Lung microvascular endothelial cell (primary cell): ENCODE measurements at places on chromosomes 2 and 18. TPM values are rescaled to one million over a fixed set of nuclear protein-coding genes. Genes with fewer than 3 reads are reported as not detected.

- DNase-seq: no peak
Observed at GRCh38 chr2:26884486-26884885, 36.6 kb downstream of the DPYSL5 start.

DNA sequence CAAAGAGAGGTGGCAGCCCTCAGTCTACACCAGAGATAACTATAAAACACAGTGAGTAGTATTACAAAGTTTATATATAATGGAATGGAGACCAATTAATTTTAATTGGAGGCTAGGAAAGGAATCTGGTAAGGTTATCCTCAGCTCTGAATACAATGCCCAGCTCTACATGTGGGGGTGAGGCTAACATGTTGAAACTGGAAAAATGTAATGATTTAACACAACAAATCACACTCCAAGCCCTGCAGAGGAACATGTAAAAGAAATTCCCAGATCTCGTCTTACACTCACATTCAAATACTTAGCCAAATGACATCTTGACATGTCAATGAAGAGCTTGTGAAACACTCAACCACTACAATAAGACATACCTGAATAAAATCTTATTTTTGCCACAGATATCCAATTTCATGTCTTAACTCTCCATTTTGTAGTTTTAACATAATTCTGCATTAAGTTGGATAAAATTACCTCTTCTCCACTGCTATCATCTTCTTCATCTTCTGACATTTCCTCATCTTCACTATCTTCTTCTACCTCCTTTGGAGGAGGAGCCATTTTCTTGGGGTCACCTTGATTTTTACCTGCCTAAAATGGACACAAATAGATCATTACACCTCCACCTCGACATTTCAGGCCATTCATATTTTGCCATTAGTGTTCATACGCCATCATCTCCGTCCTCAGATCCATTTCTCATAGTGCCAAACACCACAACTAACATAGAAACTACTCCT, 1.4 kb downstream of the NCL start:
- DNase-seq: no peak

DNA sequence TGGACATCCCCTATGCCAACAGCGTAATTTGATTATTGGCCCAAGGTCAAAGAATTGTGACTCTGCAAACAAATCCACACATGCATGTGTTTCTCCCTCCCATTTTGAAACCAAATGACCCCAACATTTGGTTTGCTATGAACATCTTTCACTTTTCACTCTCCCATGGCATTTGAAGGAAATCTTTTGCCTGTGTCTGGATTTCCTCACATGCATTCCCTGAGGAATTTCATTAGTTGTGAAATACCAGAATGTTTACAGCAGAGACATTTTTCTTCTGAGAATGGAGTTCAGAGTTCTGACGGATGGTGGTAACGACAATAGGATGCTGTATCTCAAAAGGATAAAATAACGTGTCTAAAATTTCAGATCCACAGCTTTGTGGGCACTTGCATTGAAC, 60.3 kb upstream of the LMAN1 start:
- DNase-seq: no peak

- DNase-seq: no peak
Observed at GRCh38 chr2:99600981-99601651, 111.3 kb upstream of the REV1 start.

DNA sequence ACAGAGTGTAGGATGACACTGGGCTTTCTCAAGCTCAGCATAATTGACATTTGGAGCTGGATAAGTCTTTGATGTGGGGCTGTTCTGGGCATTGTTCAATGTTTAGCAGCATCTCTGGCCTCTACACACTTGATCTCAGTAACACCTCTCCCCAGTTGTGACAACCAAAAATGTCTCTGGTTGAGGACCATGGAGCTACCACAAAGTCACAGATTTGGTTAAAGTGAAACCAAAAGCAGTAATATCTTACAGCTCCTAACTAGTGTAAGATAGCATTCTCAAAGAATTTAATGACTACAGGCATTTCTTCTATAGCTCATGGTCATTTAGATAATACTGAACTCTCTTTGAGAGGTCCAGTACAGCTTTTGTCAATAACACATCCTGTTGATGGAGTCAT, 23.4 kb upstream of the PAX3 start:
- no peak for DNase-seq

- DNase-seq: no peak
Observed at GRCh38 chr18:57915248-57915647, 112.1 kb upstream of the ATP8B1 start.

DNA sequence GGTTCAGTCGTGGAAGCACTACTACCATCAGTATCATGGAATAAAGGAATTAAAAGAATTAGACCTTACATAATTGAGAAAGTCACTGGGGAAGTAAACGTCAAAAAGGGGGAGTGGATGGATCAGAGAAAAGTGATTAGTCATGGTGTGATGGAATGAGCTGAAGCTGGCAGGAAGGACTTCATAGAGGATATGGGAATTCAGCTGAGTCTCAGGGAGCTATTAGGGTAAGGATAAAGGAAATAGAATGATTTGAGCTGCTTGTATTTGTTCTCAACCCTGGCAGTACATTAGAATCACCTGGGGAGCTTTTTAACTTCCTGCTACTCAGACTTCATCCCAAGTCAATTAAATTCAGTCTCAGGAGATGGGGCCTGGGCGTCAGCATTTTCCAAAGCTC, 53.4 kb upstream of the SETBP1 start:
- DNase-seq: peak; percentile 38

- no peak for DNase-seq
Observed at GRCh38 chr2:45273412-45274249, 264.4 kb upstream of the SIX2 start.

DNA sequence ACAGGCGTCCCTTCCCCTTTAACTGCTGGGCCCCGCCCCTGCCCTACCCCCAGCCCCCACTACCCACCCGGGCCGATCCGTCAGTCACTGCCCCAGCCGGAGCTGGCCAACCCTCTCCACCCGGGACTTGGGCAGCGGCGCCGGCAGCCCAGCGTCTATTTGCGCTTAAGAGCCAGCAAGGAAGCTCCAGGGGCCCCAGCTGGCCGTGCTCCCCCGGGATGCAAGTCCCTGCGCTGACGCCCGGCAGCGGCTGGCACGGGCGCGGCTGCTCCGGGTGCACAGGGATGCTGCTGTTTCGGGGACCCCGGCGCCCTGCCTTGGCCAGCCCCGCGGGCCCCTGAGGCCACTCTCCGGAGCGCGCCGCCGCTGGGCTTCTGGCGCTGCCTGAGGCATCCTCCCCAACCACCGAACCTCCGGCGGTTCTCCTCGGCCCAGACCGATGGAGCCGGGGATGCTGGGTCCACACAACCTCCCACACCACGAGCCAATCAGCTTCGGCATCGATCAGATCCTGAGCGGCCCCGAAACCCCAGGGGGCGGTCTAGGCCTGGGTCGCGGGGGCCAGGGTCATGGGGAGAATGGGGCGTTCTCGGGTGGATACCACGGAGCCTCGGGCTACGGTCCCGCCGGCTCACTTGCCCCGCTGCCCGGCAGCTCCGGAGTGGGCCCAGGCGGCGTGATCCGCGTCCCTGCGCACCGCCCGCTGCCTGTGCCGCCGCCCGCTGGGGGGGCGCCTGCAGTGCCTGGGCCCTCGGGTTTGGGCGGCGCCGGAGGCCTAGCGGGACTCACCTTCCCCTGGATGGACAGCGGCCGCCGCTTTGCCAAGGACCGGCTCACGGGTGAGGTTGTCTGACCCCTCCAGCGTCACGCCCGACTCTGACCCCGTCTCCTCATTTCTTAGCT, at the start of gene TLX2:
Gene TLX2, plus strand, starts transcription at position 83 of the 903 bp plus-strand sequence. Its CDS starts 357 bp downstream, at position 440.
- DNase-seq: no peak

- DNase-seq: no peak
Observed at GRCh38 chr2:151171186-151171585, 90.5 kb downstream of the RBM43 start.

DNA sequence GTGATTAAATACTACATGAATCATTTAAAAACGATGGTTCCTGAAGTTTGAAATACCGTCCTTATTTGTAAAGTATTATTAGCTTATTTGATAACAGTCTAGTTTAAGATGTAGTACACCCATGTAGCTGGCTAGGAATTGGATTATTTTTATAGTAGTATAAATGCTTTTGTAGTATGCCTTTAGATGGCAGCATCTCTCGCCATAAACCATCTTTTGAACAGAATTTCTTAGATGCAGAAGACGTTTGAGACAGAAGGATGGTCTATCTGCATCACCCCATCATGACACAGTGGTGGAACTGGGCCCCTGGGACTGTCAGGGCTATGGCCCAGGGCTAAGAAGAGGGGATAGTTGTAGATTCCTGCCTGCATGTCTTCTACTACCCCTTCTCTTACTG, 152.7 kb downstream of the WDSUB1 start:
- DNase-seq: no peak

GRCh38 chr2:181370126-181370525, 87.1 kb upstream of the ITGA4 start:
- no peak for DNase-seq

- DNase-seq: peak; percentile 98
Observed at GRCh38 chr18:77071711-77072292, 60.8 kb downstream of the MBP start.

- DNase-seq: no peak
Observed at GRCh38 chr18:8711736-8712135, 6.4 kb downstream of the MTCL1 start.

DNA sequence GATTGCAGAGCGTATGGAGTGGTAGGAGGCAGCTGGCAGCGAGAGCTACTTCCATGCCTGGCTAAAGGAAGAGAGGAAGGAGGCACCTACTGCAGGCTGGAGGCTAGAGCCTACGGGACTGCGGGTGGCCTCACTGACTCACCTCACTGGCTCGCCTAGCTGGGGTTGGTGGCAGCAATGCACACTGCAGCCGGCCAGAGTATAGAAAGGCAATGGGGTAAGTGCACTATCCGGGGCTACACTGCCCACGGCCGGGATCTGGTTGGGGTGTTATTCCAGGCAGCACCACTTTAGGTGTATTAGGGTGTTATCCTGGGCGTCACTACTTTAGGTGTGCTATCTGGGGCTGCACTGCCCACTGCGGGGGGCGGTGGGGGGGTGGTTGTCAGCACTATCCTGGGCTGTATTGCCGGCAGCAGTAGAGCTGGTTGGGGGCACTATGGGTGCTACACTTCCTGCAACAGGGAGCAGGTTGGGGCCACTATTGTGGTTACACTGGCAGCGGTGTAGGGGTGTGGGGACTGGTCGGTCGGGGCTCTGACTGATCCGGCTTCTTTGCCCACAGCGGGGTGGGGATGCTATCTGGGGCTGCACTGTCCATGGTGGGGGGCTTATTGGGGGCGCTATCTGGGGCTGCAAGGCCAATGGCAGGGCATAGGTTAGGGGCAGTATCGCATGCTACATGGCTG, 33.3 kb upstream of the ANKRD62 start:
- no peak for DNase-seq

- DNase-seq: no peak
Observed at GRCh38 chr2:64383016-64383591, 70.9 kb upstream of the LGALSL start.

DNA sequence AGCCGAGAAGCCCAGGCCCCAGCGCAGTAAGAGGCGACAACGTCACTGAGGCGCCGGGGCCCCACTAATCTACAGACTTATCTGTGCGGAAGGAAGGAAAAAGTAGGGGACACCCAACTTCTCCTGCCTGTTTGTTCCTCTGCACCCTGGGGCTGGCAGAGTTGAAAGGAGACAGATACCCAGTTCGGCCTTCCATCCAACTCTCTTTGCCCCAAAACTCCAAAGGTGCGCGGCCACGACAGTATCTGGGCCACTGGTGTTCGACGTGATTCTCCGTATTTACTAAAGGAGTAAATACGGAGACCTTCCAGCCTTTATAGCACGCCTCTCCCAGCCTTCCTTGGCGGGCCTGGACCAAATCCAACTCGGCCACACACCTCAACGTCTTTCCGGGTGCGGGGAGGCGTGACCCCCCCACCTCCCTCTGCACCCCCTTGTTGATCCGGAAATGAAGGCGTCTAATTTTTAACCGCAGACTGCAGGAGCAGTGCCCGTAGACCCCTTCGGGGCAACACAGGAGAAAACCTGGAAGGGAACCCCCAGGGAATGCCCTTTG, 1.6 kb downstream of the SMAD7 start:
- no peak for DNase-seq

GRCh38 chr18:45730832-45731575, 7.0 kb downstream of the SLC14A1 start:
- no peak for DNase-seq

- no peak for DNase-seq
Observed at GRCh38 chr2:11387843-11388242, 43.4 kb upstream of the ROCK2 start.

GRCh38 chr18:59148192-59148591, 8.5 kb downstream of the SEC11C start:
- no peak for DNase-seq

- DNase-seq: no peak
Observed at GRCh38 chr2:206471524-206472062, 28.3 kb downstream of the ADAM23 start.

GRCh38 chr2:236571145-236571544, 1.5 kb downstream of the ACKR3 start:
- no peak for DNase-seq

- peak; percentile 89 for DNase-seq
Observed at GRCh38 chr2:25851740-25852503, 26.4 kb downstream of the ASXL2 start.

DNA sequence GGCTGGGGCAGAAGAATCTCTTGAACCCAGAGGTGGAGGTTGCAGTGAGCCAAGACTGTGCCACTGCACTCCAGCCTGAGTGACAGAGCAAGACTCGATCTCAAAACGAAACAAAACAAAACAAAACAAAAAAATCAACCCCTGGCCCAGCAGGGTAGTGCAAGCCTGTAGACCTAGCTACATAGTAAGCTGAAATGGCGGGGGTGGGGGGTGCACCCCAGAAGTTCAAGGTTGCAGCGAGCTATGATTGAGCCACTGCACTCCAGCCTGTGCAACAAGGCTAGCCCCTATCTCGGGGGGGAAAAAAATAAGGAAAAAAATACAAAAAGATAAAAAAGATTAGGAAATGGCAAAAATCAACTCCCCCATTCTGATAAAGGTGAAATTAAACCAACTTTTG, 6.4 kb downstream of the ATL2 start:
- DNase-seq: no peak

GRCh38 chr18:2964361-2965010, 48.5 kb downstream of the LPIN2 start:
- DNase-seq: no peak

CYS1 gene
- under 0.01 TPM in 1 of 2 replicates, not detected in the other for total RNA-seq

LTBP1 gene
- 21.6 and 36.1 TPM in 2 replicates for total RNA-seq

VWA3B gene
- total RNA-seq: not detected in 2 replicates

DYNAP gene
- not detected in 2 replicates for total RNA-seq

EMILIN2 gene
- 3.3 and 4.8 TPM in 2 replicates for total RNA-seq

GBX2 gene
- under 0.01 and 2.0 TPM in 2 replicates for total RNA-seq

BCL2 gene
- total RNA-seq: 0.87 and 1.6 TPM in 2 replicates

TTC27 gene
- 14.7 and 15.7 TPM in 2 replicates for total RNA-seq

TXNDC2 gene
- total RNA-seq: under 0.01 TPM in 1 of 2 replicates, not detected in the other

SLC16A14 gene
- total RNA-seq: under 0.01 TPM in 2 replicates

KCNJ3 gene
- total RNA-seq: not detected in 2 replicates

RGPD3 gene
- total RNA-seq: under 0.01 TPM in 2 replicates

MLPH gene
- total RNA-seq: 0.20 and 0.22 TPM in 2 replicates

SLC5A7 gene
- not detected in 2 replicates for total RNA-seq

NEB gene
- 0.65 and 0.99 TPM in 2 replicates for total RNA-seq

RGPD4 gene
- not detected in 2 replicates for total RNA-seq

UGT1A3 gene
- not detected in 2 replicates for total RNA-seq

CASP8 gene
- 9.5 and 13.1 TPM in 2 replicates for total RNA-seq

ZNF396 gene
- 0.22 and 0.60 TPM in 2 replicates for total RNA-seq
